ENCODE measurements at places on chromosomes 12 and 14.

- DNase-seq, result no peak
Observed at GRCh38 chr12:89544681-89545184, 18.9 kb upstream of the POC1B start.

DNA sequence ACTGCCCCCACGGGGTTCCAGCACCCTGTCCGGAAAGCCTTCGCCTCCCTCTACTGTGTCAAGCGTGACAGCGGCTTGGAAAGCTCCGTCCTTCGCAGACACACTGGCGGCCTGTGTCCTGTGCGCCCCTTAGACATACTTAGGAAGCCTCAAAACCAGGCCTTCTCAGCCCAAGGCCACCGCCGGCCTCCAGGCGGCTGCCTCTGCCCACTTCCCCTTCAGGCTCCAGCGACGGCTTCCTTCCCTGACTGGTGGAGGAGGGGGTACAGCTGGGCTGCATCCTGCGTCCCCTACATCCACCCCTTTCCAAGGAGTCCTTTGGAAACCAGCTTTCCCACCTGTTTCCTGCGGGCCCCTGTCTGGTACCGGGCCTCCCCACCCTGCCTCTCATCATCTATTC is 2.5 kb upstream of the CACNA2D4 start:
- DNase-seq, result peak; percentile 4

GRCh38 chr12:115691123-115691522 is 586.4 kb downstream of the MED13L start:
- DNase-seq, result no peak

DNA sequence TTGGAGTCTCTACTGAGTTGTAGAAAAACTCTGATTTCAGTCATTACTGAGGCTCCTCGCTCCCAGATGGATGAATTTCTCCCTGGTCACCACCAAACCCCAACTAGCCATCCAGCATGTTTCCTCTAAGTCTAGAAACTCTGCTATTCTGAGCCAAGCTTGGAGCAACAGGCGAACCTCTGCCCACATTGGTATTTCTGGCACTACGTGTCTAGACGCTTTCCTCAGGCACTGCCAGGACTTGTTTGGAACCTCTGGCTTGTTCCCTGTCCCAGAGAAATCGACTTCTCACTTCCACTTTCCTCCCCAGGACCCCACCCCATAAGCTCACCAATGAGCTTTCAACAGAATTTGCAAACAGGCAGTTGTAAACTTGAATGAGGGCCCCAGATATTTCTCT is 27.6 kb downstream of the WSCD2 start:
- DNase-seq, result no peak

GRCh38 chr12:6372403-6373003 is 2.9 kb downstream of the SCNN1A start:
- DNase-seq, result no peak

GRCh38 chr12:38162708-38163441 is 153.7 kb upstream of the ALG10B start:
- DNase-seq, result no peak

GRCh38 chr14:23145794-23146350 is 26.8 kb upstream of the CEBPE start:
- no peak for DNase-seq

DNA sequence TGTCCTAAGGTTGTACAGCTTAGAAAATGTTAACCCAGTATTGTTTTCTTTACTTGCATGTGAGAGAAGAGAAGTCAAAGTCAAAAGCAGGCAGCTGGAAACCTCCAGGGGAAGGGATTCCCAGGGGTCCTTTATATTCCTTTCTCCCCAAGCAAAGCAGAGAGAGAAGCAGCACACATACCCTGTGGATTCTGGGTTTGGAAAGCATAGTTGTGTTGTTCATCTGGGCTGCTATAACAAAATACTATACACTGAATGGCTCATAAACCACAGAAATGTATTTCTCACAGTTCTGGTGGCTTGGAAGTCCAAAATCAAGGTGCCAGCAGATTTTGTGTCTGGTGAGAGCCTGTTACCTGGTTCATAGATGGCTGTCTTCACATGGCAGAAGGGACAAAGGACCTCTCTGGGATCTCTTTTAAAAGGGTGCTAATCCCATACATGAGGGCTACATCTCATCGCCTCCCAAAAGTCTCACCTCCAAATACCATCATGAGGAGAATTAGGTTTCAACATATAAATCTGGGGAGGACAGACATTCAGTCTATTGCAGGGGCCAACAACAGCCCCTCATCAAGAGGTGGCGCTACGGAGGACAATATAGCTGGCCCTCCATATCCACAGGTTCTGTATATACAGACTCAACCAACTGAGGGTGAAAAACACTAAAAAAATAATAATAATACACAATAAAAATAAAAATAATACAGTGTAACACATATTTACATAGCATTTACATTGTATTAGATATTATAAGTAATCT is 19.3 kb upstream of the PCNX1 start:
- DNase-seq, result no peak

GRCh38 chr12:111745211-111745610 is 21.5 kb upstream of the ALDH2 start:
- DNase-seq, result no peak

GRCh38 chr12:1800401-1801302 is 19.7 kb upstream of the LRTM2 start:
- no peak for DNase-seq

DNA sequence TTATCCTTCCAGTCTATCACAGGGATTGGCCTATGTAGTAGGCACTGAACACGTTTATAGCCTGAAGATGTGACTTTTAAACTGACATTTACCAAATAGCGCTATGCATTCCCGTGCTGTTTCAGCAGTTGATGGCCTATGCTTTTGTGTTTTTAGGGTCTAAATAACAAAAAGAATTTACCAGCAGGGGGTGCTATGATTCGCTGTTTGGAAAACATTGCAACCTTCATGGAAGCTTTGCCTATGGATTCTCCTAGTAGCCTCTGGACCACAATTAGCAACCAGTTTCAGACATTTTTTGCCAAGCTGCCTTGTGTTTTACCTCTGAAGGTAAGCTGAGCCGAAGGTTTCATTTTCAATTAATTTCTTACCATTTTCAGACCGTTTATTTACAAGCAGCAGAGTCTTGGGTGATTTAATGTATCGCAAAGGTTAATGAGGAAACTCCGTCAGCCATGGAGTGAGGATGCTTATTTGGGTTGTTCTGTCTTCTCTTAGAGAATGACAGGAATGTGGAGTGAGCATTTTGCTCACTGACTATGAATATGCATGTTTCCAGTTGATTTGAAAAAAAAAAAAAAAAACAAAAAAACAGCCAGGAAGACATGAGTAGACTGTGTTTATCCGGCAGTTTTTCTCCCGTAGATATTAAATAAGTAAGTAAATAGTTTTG is 133.1 kb downstream of the PRIMA1 start:
- peak; percentile 23 for DNase-seq

DNA sequence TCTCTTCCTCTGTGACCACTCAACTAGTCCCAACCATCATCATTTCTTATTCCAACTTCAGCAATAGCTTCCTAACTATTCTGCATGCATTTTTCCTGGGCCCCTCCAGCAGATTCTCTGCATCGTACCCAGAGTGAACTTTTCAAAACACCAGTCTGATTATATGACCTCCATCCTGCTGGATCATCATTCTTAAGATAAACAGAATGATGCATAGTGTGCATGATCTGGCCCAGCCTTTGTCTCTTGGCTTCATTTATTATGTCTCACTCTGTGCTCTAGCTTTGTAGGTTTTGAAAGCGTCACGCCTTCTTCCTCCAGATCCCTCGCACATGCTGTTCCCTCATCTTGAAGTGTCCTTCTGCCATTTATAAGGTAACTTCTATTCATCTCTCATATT is 46.3 kb upstream of the SLC38A4 start:
- no peak for DNase-seq

GRCh38 chr12:79546466-79547043 is 144.2 kb downstream of the PAWR start:
- DNase-seq, result no peak

- DNase-seq, result peak; percentile 61
Observed at GRCh38 chr12:9673404-9674225, 4.1 kb downstream of the CLEC2D start.

DNA sequence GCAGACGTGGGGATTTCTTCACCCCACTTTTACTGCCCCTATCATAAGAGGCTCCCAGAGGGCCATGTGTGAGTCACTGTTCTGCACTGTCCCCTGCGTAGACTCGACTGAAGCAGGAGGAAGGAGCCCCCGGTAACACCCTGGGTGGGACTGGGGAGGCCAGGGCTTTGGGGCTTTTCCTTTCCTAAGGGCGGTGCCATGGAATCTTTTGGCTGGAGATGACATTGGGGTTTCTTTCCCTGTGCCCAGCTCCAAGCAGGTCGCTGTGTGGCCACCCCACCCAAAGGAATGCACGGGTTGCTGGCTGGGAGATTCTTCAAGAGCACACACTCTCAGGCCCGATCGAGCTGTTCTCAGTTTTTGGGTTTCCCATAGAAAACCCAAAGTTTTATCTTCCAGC is 62.3 kb upstream of the RIN3 start:
- no peak for DNase-seq

- no peak for DNase-seq
Observed at GRCh38 chr12:41908206-41908605, 236.5 kb downstream of the GXYLT1 start.

DNA sequence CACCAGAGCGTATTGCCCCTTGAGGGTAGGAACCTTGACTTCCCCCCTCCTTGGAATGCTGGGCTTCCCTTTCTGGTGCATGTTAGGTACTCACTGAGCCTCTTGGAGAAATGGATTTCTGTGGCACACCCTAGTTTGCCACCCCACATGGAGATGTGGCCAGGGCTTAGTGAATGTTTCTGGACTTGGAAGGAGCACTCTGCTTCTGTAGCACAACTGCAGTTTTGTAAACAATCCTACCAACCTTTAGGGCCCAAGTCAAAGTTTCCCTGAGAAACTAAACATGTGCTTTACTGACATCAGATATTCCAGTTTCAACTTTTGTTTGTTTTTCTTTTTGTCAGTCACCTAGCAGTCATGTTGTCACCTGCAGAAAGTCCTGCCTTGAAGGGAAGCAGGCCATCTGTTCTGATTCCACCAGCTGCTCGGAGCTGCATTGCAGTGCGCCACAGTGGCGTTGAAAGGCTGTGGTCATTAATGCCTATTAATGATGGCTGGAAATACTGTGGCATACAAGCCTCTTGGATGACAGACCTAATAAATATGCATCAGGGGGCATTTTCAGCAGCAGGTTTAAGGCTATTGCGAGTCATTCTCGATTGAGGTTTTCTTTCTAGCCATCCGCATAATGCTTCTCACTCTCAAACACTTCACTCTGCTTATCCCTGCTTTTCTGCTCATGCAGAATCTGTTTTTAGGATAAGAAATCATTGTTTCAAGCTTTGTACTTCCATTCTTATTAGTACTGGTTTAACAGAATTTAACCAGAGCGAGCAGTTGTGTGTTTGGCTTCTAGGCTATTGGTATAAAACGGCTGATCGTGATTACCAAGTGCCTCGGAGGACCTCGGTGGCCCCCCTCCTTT is 7.8 kb downstream of the PELI2 start:
- no peak for DNase-seq

- peak; percentile 67 for DNase-seq
Observed at GRCh38 chr12:92505254-92506231, 197.2 kb upstream of the PLEKHG7 start.

GRCh38 chr12:57142727-57143126 is 4.7 kb downstream of the LRP1-AS start:
- DNase-seq, result no peak

- DNase-seq, result no peak
Observed at GRCh38 chr12:92049403-92049802, 96.2 kb downstream of the BTG1 start.

DNA sequence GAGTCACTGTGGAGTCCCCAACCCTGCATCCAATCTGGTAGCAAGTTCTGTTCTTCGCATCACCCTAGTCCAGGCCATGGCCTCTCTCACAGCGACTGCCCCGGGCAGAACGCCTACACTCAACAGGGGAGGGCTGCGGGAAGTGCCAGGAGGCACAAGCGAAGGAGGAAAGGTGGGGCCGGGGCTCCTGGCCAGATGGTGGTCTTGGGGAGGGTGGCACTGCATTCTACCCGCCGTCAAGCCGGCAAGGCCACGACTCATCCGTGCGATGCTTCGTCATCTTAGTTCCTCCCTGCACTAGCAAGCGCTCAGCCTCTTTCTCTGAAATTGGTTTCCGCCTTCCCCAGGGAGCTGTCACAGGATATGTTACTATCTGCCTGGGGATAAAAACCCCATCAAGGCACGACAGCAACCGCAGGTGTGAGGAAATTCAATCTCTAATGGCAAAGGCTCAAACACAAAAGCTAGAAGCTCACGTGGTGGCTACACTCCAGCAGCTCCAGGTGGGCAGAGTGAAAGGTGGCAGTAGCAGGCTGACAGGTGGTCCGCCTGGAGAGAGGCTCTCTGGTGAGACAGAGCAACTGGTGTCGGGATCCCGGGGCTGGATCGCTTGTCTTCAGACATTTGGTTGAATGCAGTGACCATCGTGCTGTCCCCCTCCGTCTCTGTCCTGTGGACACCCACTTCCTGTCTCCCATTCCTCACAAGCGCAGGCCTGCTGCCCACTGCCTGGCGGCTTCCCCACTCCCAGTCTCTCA is 34.1 kb downstream of the ACADS start:
- no peak for DNase-seq

GRCh38 chr14:101132051-101132571 is 228.6 kb upstream of the RTL1 start:
- DNase-seq, result no peak

DNA sequence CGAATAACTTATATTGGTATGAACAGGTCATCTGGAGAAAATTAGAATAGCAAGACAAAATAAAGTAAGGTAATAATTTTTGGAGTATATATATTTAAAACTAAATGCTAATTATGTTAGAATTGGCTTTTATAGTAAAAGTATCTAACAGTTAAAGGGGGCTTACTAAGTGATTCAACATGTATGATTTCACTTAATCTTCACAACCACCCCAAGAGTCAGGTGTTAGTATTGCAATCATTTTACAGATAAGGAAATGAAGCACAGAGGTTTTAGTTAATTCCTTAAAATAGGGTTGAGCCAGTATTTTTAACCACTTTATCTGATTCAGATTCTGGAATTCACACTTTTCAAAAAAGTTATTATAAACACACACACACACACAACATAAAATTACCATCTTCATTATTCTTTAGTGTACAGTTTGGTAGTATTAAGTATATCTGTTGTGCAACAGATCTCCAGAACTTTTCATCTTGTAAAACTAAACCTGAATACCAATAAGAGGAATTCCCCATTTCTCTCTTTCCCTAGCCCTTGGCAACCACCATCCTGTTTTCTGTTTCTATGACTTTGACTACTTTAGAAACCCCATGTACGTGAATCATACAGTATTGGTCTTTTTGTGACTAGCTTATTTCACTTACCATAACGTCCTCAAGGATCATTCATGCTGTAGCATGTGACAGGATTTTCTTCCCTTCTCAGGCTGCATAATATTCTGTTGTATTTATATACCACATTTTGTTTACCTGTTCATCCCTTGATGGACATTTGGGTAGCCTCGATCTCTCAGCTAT is 12.5 kb downstream of the A2M start:
- peak; percentile 3 for DNase-seq

GRCh38 chr14:24274101-24274543 is 2.7 kb upstream of the RABGGTA start:
- peak; percentile 72 for DNase-seq
